NCI-H524 (cell line): ENCODE measurements at places on chromosomes 6 and 20.

GRCh38 chr20:20317621-20318364 is 50.1 kb upstream of the INSM1 start:
- DNase-seq: peak; percentile 64

- no peak for DNase-seq
Measured at GRCh38 chr6:93248631-93249030, 170.7 kb downstream of the EPHA7 start.

- DNase-seq: no peak
Measured at GRCh38 chr6:87282743-87283142, 39.6 kb upstream of the SMIM8 start.

- DNase-seq: peak; percentile 92
Measured at GRCh38 chr6:33771146-33772081, 17.5 kb downstream of the LEMD2 start.
